ENCODE measurements at places on chromosomes 16 and 17.

DNA sequence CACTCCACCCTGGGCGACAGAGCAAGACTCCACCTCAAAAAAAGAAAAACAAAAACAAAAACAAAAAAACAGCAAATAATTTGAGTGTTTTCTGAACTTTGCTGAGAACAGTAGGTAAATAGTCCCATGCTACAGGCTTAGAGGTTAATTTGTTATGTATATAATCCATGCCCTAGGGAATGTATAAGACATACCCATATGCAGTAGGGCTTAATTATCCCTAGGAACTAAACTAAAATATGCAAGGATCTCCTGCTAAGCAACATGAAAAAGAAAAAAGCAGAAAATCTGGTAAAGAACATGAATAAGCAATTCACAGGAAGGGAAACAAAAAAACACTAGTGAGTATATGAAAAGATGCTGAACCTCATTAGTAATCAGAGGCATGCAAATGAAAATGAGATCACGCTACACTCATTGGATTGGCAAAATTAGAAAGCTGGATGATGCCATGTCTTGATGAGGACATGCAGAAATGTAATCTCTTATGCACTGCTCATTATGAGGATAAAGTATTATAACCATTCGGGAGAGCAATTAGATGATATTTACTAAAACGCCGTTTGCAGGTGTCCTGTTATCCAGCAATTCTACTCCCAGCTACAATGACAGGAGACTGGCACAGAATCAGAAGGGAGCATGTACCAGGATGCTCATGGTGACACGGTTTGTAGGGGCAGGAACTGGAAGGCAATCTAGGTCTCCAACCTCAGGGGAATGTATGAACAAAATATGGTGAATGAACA is 5.6 kb downstream of the KCTD13 start:
- DNase-seq, result no peak

- DNase-seq, result no peak
Measured at GRCh38 chr17:2511138-2511461, 588 bp downstream of the METTL16 start.

DNA sequence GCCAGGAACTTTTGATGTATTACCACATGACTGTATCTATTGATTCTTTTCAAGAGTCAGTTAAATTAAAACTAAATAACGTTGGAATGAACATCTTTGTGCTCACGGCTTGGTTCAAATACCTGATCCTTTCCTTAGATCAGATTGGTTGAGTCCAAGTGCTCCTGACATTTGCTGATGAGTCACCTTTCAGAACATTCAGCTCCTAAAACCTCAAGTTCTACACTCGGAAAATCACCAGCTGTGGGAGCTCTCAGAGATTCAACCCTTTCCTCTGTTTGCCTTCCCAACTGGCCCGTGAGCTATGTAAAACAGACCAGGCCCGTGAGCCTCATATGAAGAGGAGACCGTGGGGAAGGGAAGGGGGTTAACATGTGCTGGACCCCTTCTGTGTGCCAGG is 68.1 kb downstream of the RTN4RL1 start:
- no peak for DNase-seq

DNA sequence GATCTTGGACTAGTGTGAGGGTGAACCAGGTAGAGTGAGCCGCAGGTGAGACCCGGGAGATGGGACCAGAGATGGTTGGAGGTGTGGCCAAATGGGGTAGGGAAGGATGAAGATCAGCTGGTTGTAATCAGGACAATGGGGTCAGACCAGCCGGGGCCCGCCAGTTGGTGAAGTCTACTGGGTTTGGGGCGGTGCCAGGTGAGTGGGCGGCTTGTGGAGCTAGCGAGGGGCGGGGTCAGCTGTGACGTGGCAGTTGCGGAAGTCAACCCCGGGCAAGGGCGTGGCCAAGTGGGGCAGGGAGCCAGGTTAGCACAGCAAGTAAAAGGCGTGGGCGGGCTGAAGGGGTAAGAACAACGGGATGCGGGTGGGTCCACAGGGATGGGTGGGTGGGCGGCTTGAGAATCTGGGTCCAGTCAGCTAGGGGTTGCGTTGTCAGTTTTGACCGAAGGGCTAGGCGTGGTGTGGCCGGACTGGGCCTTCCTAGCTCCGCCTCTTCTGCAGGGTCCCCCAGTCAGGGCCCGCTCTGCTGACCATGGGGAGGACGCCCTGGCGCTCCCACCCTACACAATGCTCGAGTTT is 25.5 kb upstream of the ALKBH5 start:
- DNase-seq, result peak; percentile 95

DNA sequence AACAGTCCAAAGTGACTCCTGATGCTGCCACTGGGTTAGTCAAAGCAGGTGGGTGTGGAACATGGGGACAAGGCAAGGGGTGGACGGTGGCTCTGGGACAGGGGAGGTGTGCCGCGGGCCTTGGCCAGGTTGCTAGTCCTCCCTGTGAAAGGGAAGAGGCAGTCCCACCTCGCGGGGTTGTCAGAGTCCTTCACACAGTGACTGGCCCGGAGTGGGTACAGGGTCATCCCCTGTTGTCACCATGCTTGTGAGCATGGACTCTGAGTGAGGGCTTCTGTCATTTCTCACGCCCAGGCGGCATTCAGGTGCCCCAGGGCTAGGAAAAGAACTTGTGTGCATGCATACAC is 3.1 kb upstream of the ZNF469 start:
- DNase-seq, result no peak

DNA sequence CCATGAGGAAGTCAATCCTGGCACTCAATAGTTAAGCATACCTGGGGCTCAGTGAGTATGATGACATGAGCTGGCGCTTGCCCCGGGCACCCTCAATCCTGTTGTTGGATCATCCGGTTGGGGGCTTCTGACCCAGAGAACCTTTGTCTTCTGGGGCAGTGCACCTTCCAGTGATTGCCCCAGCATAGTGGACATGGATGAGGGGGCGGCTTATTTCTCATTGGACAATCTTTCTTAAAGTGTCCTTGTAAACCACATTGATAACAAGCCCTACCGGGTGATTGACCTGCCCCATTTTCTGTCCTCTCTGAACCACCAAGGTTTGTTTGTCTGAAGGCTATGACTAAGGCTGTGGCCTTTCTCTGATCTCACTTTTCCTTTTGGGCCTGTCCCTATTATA is 18.2 kb downstream of the IGSF6 start:
- no peak for DNase-seq

GRCh38 chr16:66904846-66905632 is 13.6 kb downstream of the CDH16 start:
- DNase-seq, result peak; percentile 67

DNA sequence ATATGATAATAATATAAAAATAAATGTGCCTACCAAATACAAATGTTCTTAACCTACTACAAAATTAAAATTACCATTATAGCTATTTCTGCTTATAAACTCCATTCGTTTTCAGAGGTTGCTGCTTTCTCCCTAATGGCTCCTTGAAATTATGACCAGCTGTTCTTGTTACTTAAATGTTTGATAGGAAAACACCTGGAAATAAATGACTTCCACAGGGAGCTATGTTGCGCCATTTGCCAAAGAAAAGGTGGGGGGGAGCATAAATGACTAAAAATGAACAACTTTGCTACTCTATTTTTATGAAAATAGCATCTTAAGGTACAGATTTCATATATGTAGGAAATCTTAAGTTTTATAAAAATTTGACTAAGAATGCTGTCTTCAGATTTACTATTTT is 157.5 kb upstream of the MON1B start:
- no peak for DNase-seq

- DNase-seq, result peak; percentile 89
Measured at GRCh38 chr17:64706224-64707049, 44.3 kb upstream of the SMURF2 start.

GRCh38 chr16:50269061-50269705 is 2.8 kb downstream of the ADCY7 start:
- no peak for DNase-seq

DNA sequence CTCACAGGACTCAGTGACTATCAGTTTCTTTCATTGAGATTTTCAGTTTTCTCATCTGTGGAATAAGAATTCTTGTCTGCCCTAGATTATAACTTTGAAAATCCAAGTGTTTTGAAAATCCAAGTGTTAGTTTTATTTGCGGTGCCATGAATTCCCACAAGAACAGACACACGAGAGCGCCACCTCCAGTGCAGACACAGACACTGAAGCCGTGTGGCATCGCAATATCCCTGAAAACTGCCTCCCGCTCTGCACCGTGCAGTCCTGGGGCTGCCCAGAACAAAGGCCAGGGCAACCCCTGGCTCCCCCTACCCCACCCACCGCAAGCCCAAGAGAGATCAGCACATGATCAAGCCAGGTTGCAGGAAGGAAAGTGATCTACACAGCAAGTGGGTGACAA is 229.5 kb upstream of the ASIC2 start:
- DNase-seq, result no peak

DNA sequence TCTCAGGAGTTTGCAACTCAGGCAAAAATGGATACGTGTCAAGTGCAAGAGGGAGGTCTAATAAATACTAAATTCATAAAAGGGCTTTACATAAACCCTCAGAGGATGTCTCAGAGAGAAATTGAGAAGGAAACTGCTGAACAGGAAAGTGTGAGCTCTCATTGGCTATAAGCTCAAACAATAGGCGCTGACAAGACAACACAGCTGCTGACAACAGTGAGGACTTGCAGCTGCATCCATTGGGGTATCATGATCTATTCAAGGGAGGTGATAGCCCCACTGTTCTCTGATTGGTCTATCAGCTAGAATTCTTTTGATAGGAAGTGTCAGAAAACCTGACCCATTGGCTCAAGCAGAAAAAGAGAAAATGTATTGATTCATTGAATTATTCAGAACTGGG is 187.2 kb downstream of the CBLN1 start:
- no peak for DNase-seq

- DNase-seq, result peak; percentile 6
Measured at GRCh38 chr16:64397042-64397441, 724.8 kb downstream of the CDH11 start.

DNA sequence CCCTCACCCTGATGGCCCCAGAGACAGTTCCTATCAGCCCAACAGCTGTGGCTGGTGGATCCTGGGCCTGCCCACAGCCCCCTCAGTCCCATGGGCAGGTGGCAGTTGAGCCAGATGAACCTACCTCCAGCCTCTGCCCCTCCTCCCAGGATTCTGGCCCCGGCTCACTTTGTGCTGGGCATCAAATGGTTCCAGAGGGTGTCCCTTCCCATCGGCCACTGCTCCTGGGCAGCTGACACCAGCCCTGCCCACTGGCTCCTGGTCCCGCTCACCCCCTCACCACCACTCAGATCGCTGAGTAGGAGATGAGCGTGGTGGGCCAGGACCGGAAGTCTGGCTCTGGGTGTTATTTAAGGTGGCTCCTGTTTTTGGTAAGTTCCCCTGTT is 2.0 kb downstream of the TTYH2 start:
- DNase-seq, result no peak

- DNase-seq, result peak; percentile 77
Measured at GRCh38 chr16:79653373-79653891, 52.9 kb upstream of the MAF start.

GRCh38 chr16:23125277-23125676 is 24.0 kb downstream of the USP31 start:
- DNase-seq, result no peak

GRCh38 chr17:55284944-55285339 is 20.2 kb downstream of the HLF start:
- DNase-seq, result peak; percentile 14

GRCh38 chr16:3946604-3947180 is 66.2 kb upstream of the CREBBP start:
- no peak for DNase-seq

DNA sequence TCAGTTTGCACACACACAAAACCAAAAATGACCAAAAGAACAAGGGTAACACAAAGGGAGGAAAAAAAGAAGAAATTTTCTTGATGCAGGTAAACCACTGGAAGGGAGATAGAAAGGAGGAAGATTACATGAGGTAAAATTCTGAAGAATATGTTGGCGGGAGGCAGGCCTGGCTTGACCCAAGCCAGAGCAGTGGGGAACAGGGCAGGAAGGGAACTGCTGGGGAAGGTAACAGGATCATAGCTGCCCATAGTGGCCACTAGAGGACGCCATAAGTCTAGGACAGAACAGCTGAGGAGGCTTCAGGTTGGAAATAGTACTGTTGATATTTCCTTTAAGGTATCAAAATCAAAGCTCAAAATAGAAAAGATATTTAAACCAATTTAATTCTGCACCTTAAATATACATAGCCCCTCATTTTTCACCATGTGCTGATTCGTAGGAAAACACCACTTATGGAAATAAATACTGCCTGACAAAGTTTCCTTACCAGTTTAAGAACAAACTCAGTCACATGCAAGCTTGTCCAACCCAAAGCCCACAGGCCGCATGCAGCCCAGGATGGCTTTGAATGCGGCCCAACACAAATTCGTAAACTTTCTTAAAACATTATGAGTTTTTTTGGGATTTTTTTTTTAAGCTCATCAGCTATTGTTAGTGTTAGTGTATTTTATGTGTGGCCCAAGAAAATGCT is 15.5 kb downstream of the VPS35 start:
- DNase-seq, result peak; percentile 77

DNA sequence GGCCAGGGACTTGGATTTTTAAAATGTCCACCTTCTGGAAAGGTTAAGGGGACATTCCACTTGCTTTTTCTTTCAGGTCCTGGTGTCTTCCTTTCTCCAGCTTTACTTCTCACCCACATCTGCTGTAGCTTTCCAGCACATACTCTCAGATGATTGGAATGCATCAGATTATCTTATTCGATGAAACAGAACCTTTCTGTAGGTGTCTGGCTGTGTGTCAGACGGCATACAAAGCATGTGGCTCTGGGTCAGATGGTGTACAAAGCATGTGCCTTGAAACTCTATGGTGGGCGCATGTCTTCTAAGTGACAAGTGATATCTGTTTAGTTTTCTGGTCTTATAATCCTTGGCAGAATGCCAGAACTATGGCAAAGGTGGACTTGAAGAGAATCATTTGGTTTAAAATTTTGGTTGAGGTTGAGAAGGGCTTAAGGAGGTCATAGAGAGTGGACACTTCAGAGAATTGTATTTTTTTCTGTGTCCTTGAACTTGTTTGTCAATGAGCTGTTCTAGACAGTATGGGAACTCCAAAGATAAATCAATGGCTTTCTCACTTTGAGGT is 125.3 kb downstream of the FTO start:
- DNase-seq, result peak; percentile 23

- DNase-seq, result peak; percentile 47
Measured at GRCh38 chr16:4859190-4859899, 12.1 kb downstream of the UBN1 start.

GRCh38 chr16:88857728-88858339 is 907 bp downstream of the TRAPPC2L start:
- DNase-seq, result peak; percentile 82

DNA sequence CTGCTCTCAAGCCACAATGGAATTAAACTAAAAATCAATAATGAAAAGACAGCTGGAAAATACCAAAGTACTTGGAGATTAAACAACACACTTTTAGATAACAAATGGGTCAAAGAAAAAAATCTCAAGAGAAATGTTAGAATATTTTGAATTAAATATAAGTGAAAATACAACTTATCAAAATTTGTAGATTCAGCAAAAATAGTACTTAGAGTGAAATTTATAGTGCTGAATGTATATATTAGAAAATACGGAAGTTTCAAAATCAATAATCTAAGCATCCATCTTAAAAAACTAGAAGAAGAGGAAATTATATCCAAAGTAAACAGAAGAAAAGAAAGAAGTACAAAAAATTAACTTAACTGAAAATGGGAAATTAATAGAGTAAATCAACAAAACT is 179.2 kb upstream of the CDH11 start:
- DNase-seq, result no peak

All from epithelial cell of esophagus (primary cell).